ENCODE measurements at places on chromosomes 1 and 21.

GRCh38 chr1:210448297-210448892 is 119.7 kb downstream of the HHAT start:
- DNase-seq, result peak; percentile 81

- DNase-seq, result no peak
Measured at GRCh38 chr1:46148318-46148717, 15.9 kb upstream of the PIK3R3 start.

GRCh38 chr1:245682638-245683628 is 528.1 kb downstream of the KIF26B start:
- no peak for DNase-seq

DNA sequence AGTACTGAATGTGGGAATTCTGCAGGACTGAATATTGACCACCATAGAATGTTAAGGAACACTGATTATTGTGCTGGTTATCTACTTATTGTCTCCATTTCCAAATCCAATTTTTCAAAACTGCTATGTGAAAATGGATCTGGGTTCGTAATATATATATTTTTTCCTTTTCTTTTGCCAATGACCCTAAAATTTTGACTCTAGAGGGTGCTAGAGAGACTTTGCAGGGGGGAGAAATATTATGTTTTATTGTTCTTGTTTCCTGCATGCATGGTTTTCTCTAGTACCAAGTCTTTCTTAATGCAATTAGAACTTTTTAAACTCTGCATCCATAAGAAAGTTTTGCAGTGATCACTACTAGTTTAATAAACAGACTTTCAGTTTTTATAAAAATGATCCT is 1256.9 kb downstream of the BRINP3 start:
- DNase-seq, result no peak

- DNase-seq, result no peak
Measured at GRCh38 chr1:163050496-163050895, 18.7 kb upstream of the RGS4 start.

DNA sequence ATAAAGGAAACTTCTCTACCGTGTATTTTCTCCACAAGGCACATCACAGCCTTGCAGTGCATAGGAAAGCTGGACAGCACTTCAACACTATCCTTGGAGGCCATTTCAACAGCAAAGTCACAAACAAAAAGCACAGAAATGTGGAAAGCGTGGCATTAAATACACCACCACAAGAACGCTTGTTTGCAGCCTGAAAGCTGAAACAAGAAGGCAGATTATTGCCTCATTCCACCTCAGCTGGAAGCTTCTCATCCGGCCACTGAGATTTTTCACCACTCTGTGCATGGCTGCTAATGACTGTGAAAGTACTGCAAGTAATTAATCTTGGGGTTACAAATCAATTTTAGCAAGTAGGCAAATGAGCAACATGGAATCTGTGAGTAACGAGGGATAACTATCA is 50.9 kb upstream of the GALNT2 start:
- DNase-seq, result no peak

DNA sequence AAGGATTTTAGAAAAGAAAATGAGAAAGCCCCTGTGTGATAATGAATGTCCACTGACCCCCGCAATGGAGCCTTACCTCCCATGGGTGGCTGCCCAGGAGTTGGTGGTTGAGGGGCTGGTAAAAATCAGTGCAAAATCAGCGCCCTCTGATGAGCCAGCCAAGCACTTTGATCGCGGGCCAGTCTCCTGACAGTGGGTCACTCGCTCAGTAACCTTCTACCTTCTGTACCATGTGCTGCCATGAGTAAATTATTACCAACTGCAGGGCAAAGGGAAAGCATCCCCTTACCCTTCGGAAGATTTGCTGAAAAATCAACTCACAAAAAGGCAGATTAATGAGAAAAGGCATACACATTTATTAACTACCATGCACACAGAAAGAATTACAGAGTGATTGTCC is 58.8 kb downstream of the KCNK1 start:
- DNase-seq, result no peak

- DNase-seq, result no peak
Measured at GRCh38 chr1:109863667-109864046, 47.0 kb upstream of the CSF1 start.

- no peak for DNase-seq
Measured at GRCh38 chr1:230130172-230130944, 63.3 kb downstream of the GALNT2 start.

- no peak for DNase-seq
Measured at GRCh38 chr1:58887059-58887458, 103.2 kb upstream of the JUN start.

GRCh38 chr1:196393742-196394141 is 214.5 kb downstream of the KCNT2 start:
- no peak for DNase-seq

- no peak for DNase-seq
Measured at GRCh38 chr1:95742591-95743089, 508.6 kb downstream of the RWDD3 start.

- DNase-seq, result no peak
Measured at GRCh38 chr1:158840236-158840635, 9.1 kb downstream of the MNDA start.

GRCh38 chr1:44613941-44614340 is 60.3 kb downstream of the TMEM53 start:
- DNase-seq, result no peak

- no peak for DNase-seq
Measured at GRCh38 chr21:43191521-43191920, 22.7 kb downstream of the CRYAA start.

DNA sequence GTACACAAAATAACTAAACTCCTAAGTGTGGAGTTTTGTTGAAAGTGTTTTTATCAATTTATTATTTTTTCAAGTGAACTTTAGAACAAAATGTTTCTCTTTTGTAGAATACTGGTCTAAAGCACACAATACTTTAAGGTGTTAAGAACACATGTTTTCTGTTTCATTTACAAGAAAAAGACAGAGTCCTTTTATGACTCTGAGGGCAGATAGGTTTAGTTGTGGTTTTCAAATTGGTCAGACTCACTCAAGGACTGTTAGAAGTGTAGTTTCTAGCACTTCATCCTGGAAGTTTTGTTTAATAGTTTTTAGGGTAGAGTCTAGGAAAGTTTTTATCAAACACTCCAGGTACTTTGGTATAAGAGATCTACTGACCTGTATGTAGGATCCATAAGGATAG is 376.5 kb downstream of the LRRIQ3 start:
- DNase-seq, result no peak

DNA sequence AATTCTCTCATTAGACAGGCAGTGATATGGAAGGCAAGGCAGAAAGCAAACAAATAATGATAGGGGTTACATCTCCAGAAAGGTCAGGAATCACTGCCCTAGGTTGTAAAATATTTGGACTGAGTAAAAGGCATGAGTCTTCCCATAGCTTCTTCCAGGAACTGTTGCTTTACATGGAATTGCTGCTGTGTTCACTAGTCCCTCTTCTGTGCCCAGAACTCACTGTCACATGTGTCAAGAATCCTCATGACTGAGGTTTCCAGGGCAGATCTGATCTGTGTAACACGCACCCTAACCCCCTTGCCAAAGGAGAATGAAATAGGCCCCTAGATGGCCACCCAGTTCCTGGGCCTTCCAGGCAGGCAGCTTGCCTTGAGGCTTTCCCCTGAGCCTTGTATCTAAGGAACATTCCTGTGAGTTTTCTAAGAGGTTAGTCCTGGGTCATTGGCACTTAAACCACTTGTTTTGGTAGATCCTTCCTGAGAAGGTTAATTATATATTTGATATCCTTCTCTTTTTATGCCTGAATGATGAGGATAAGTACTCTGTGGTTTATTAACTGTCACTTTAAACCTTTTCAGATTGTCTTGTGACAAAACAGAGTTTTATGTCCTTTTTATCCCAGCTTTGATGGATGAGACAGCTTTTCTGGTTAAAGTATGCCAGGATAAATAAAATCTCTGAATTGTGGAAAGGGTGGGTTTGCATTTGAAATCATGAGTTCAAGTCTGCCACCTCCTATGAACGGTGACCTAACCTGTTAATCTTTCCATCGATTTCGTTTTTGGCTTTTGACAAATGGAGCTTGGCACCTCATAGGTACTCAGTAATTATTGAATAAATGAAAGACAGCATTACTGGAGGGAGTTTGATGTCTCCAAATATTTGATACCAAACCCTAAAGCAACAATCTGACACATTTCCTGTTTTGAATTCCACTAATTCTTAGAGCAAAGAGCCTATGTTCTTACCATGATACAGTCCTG is 163.3 kb downstream of the DHRS3 start:
- no peak for DNase-seq

DNA sequence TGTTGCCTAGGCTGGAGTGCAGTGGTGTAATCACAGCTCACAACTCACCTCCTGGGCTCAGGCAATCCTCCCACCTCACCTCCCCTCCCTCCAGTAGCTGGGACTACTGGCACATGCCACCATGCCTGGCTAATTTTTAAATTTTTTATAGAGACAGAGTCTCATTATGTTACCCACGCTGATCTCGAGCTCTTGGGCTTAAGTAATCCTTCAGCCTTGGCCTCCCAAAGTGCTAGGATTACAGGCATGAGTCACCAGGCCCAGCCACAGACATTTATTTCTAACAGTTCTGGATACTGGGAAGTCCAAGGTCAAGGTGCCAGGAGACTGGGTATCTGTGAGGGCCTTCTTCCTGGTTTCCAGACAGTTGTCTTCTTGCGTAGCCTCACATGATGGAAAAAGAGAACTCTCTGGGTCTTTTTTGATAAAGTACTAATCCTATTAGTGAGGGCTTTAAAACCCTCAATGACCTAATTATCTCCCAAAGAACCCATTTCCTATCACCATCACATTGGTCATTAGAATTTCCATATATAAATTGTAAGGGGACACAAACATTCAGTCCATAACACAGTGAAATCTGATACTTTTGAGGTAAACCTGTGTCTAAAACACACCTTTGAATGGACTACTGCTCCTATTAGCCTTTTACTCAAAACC is 67.9 kb downstream of the PHACTR4 start:
- DNase-seq, result peak; percentile 41

All from common myeloid progenitor, CD34-positive (primary cell).